NCI-H1436 treated with DMSO at 0.1 percent for 48 hours (cell line): ENCODE measurements at places on chromosomes 11 and 22.

GRCh38 chr11:105834461-105834860 lies 187.6 kb downstream of the MSANTD4 start:
- no peak for DNase-seq

- DNase-seq, result no peak
Measured at GRCh38 chr11:121337740-121338272, 45.2 kb downstream of the SC5D start.

- no peak for DNase-seq
Measured at GRCh38 chr22:49499433-49500075, 328.1 kb downstream of the BRD1 start.

- no peak for DNase-seq
Measured at GRCh38 chr11:71138737-71139425, 113.5 kb downstream of the SHANK2 start.

DNA sequence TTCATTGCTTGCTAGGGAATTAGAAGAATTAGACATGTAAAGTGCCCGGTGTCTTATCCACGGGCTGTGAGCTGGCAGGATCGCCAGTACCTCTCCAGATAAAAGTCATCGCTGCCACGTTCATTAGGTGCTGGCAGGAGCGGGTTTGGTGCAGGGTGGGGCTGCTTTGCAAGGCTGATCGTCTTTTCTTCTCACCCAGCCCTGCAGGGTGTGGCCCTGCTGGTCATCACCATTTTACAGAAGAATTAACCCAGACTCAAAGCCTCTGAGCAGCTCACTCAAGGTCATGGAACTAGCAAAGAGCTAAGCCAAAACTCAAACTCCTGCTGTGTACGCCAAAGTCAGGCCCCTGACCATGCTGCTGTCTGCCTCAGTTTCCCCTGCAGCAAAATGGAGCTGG lies 6.1 kb upstream of the FGF4 start:
- DNase-seq, result no peak
